ENCODE measurements at places on chromosomes 11 and 22. TPM values are rescaled to one million over a fixed set of nuclear protein-coding genes. Genes with fewer than 3 reads are reported as not detected.
A peak's percentile ranks its signal among the peaks of the same experiment; 100 is the strongest.

Gene CD3D
- 4.7 TPM for total RNA-seq

- DNase-seq, result peak; percentile 86
Measured at GRCh38 chr22:41397143-41397811, 15.5 kb downstream of the TEF start.

DNA sequence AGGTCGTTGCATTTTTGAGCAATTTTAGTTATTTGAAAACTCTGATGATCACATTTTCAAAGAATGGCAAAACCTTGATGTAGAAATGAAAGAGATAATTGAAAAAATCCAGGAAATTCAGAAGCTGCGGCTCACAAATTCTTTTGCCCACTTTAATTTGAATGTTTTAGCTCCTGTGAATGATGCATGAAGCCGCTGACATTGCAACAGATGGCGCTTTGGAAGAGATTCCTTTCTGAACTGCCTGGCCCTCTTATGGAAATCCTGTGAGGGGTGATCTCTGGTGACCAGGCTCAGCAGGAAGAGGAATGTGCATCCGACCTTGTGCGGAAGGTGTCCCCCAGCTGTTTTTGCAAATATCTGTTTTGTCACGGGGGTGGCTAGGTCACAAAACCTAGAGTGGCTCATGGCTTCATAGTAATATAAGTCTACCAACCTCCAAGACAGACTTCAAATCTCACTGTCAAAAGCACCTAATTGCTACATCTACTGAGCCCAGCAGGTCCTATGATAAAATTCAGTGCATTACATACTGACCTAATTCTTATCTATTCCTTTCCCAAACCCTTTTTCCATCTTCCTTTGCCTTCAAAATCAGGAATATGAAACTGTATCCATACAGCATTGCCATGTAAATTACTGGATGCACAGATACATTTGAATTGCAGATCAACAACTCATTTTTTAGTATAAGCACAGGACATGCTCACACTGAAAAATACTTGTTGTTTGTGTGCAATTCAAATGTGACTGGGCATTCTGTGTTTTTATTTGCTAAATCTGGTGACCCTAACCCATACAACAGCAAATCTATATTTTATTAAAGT lies 412.7 kb downstream of the ETS1 start:
- no peak for DNase-seq

- no peak for DNase-seq
Measured at GRCh38 chr11:90434858-90435257, 212.0 kb upstream of the CHORDC1 start.

DNA sequence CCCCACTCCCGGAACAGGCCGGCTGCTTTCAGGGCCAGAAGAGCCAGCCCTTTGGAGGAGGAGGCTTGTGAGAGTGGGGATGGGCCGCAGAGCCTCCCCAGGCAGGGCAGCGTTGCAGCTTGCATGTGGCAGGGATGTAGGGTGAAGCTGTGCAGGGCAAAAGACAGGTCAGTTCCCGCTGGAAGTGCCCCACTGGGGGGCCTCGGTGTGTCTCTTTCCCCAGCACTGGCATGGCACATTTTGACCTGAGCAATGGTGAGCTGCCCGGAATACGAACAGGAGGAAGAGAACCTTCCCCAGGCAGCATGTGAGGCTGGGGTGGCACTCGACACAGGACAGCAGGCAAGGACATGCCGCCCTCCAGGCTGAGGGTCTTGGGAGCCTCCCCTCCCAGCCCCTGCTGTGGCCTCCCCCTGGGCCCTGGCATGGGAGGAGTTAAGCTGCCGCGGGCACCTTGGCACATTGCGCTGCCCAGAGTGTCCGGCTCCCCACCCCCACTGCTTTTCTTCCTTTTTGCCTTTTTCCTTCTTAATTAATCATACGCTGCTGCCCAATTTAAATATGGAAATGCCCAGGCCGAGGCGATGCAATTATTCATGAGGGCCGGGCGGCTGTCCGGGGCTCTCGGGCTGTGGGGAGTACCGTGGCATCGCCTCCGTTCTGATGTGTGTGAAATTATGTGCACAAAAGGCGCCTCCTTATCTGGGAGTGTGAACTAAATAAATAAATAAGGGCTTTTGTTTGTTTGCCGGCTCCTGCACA lies 76.0 kb upstream of the WNT7B start:
- peak; percentile 71 for DNase-seq

Gene APOBEC3A
- not detected for total RNA-seq

DNA sequence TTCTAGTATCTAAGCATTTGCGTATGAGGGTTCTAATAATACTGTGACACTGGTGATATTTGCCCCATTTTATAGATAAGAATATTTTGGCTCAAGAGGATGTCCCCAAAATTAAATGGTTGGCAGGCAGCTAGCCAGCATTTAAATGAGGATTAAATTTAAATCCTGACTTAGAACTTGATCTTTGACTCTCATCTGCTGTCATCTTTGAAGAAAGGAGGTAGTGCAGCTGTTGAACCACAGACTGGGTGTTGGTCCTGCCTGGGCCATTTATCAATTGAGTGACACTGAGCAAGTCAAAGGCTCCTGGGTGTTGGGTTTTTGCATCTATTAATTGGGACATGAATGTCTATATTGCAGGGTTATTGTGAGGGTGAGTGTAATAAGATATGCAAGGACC lies 112.3 kb downstream of the INSC start:
- DNase-seq, result no peak

GRCh38 chr11:120389693-120390584 lies 53.7 kb downstream of the ARHGEF12 start:
- DNase-seq, result no peak

Gene GRIA4
- 0.69 TPM for total RNA-seq

DNA sequence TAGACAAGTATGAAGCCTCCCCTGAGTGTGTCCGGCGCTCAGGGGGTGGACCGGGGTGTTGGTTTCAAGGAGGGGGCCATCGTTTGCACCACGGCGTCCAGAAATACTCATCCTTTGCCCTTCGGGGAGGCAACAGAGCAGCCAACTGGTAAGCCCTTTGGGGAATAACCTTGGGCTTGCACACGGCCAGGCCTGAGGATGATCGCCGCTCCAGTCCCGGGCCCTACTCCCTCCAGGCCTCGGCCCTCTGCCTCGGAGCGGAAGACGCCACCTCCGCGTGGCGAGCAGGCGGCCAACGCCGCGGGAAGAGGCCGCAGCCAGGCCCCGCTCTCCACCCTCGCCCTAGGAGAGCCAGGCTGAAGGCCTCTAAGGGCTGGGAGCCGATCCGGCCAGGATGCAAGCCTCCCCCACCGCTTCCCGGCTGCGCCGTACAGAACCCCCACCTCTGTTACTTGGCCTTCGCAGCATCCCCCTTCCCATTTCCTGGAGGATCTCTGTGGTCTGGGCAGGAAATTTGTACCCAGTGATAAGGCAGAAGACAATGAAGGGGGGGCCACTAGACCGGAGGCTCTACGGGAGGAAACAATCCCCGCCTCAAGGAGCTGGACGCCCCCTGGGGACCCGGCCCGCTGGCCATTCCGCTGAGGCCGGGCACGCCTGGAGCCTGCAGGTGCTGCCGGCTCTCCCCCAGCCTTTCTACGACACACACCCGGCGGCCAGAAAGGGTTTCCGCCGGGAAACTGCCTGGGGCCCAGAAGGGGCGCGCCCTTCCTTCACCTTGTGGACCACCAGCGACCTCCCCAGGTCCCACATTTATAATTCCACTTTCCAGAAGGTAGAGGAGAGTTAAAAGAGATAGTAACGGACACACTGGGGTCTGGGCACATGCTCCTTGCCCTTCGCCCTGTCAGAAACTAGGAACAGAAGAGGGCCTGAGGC lies 2.6 kb downstream of the ESAM start:
- DNase-seq, result no peak

GRCh38 chr11:128323381-128323780 lies 264.0 kb downstream of the ETS1 start:
- no peak for DNase-seq

DNA sequence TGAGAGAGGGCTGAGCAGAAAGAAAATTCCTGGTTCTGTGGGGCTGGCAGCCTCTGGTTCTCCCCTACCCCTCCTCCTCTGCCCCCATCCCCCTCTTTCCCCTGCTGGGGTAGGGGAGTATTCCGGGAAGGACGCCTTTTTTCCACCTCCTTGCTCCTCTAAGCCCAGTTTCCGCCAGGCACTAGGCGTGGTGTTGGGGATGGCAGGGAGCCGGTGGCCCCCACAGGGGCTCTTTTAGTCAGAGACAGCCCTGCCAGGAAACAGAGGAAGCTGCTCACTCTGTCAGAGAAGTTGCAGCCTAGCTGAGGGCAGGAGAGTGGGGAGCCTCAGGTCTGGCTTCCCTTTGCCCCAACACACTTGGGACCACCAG lies 15.6 kb upstream of the ARHGEF17 start:
- no peak for DNase-seq

Gene LRRC74B
- not detected for total RNA-seq

Gene TEX54
- not detected for total RNA-seq

DNA sequence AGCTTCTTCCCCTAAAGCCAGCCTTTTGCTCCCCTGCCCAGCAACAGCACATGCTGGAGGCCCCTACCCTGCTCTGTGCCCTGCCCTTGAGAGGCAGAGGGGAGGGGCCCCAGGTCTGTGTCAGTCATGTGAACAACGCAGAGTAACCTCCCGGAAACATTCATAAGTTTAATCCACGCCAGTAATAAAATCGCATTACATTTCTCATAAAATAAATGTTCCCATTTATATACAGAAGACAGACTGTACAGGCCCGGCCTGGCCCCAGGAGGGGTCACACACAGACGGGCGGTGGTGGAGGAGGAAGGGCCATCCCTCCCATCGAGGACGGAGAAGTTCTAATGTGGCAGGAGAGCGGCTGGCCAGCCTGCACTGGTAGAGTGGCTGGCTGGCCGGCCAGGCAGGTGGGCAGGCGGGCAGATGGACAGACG lies 39.5 kb downstream of the LMO1 start:
- no peak for DNase-seq

Gene CEP126
- total RNA-seq, result 3.6 TPM

- DNase-seq, result peak; percentile 30
Measured at GRCh38 chr22:21009638-21010425, 5.1 kb upstream of the P2RX6 start.

DNA sequence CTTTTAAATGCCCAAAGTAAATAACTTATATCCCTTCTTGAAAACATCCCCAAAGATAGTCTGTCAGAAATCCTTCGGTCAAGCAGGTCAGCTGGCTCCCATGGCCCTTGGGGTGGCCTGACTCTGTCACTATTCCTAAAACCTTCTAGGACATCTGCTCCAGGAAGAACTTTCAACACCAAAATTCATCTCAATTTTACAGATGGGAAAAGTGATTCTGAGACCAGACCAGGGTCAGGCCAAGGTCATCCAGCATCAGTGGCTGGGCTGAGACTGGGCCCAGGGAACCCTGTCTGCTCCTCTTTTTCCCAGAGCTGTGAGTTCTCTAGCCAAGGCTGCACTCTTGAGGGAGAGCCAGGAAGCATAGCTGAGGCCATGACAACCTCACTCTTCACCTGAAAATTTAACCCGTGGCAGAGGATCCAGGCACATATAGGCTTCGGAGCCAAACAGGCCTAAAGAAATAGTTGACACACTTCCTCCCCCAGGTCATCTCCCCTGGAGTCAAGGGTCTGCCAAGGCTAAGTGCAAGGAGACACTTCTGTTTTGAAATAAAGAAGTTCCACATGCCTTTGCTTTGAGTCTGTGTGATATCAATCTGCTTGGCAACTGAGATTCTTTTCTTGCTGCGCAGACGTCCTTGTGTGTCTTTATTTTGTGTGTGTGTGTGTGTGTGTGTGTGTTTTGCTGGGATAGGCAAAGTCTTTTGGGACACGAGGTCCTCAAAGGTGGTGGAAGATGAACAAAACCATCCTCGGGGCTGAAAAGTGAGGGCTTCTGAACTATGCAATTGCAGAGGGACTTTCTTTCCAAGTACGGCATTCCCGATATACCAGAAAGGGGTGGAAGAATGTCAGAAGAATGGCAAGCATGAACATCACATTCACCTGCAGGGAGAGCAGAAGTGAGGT lies 16.8 kb upstream of the PRG2 start:
- DNase-seq, result no peak

- DNase-seq, result no peak
Measured at GRCh38 chr11:130416530-130416882, 11.9 kb downstream of the ADAMTS8 start.

Gene CNIH2
- 0.67 TPM for total RNA-seq

- no peak for DNase-seq
Measured at GRCh38 chr11:114276077-114276476, 20.1 kb upstream of the NNMT start.

DNA sequence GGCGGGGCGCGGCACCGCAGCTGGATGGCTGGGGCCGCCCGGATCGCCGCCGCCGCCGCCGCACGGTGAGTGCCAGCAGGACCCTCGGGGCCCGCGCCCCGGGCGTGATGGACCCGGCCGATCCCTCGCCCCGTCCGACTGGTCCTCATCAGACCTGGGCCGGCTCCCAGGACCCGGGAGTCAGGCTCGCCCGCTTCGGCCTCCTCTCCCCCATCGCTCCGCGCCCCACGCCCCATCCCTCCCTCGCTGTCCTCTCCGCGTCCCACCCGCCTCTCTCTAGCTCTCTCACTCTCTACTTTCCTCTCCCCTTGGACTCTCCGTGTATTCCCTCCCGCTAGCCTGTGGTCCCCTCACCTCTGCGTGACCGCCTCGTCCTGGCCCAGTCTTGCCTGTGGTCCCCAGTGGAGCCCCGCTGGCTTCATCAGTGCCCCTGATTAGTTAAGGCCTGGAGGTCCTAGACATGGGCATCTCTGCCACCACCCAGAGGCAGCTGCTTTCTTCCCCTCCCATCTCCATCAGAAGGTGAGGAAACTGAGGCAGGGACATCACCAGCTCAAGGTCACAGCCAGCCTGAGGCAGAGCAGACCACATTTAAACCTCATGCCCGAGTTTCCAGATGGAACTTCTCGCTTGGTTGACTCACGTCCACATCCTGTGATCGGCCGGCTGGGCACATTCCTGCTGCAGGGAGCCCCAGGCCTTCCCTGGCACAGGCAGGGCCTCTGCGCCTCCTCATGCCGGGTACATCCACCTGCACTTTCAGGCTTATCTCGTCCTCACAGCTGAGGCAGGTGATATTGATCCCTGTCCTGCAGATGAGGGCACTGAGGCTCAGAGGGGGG lies 429 bp downstream of the SLC39A13 start:
- DNase-seq, result peak; percentile 43

Gene NPTXR
- 2.0 TPM for total RNA-seq

Gene SYTL2
- 170 TPM for total RNA-seq

DNA sequence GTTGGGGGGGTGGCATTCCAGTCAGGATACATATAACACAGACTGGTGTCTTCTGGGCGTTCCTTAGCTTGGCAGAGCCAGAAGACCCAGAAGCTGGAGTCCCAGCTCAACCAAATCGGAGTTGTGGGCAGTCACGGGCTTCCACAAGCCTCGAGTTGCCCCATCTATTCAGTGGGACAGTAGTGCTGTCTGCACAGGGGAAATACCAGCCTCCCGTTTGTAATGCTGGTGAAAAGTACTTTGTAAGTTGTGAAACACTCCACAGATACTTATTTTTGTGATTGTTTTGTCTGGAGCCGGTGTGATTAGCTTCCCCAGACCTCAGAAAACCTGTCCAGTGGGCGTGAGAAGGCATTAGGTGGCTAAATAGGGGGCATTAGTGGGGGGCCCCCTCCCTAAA lies 13.6 kb downstream of the DGKZ start:
- DNase-seq, result no peak

Data from colonic mucosa (tissue), 4 donors.